ENCODE measurements at places on chromosomes 7 and 10.

GRCh38 chr7:21221130-21221529 lies 206.8 kb upstream of the SP4 start:
- no peak for DNase-seq

DNA sequence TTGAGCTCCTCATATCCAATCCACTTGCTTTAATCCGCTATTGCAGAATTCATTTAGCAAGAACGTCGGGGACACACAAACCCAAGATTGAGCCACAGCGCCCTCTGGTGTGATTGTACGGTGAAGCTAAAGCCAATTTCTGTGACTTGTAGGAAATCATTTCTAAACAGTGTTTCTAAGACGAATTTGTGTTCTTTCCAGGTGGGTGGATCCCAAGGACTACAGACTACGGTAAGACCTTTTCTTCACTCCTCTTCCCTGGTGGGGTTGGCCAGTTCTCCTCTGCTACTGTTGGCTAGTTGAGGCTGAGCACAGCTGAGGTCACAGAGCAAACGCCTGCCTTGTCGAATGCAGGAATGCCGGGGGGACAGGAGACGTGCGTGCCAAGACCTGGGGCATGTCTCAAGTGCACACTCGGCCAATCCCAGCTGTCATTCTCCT lies 5.2 kb downstream of the DMBT1 start:
- peak; percentile 34 for DNase-seq

- DNase-seq = no peak
These were observed 4.4 kb upstream of the STEAP4 start for GRCh38 chr7:88310956-88311674.

- DNase-seq = no peak
These were observed 14.9 kb downstream of the TMEM273 start for GRCh38 chr10:49173201-49173772.

- DNase-seq = no peak
These were observed 766.7 kb upstream of the GHITM start for GRCh38 chr10:83372646-83373045.

DNA sequence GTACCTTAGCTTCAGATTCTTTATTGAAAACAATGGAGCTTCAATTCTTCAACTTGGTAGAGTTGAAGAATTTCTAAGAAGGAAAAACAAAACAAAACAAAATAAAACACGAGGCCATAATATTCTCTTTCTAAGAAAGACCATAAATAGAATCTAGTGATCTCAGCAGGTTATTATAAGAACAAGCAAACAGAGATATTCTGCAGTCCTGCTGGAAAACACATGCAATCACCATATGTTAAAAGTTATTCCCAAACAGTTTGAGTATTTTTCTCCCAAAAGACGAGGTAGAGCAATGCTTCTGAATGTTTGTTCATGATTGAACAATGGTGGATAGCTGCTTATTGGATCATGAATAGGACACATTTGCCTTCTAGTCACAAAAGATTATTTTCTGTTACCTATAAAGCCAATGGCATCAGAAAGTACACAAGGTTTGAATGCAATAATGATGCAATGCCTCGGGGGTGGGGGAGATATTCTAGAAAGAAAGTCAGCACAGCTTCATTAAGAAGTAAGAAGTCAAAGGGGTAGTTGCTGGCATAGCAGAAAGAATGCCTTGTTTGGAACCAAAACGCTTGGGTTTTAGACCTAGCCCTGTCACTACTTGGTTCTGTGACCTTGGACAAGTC lies 59.3 kb downstream of the CREB3L2 start:
- no peak for DNase-seq

GRCh38 chr7:83426325-83426724 lies 222.6 kb downstream of the SEMA3E start:
- no peak for DNase-seq

Measured in NCI-H2227 treated with DMSO at 0.1 percent for 48 hours (cell line).